ENCODE measurements at places on chromosomes 5 and 9.
A peak's percentile ranks its signal among the peaks of the same experiment; 100 is the strongest.

GRCh38 chr9:16135968-16136367, 583.1 kb downstream of the CCDC171 start:
- DNase-seq, result peak; percentile 47

DNA sequence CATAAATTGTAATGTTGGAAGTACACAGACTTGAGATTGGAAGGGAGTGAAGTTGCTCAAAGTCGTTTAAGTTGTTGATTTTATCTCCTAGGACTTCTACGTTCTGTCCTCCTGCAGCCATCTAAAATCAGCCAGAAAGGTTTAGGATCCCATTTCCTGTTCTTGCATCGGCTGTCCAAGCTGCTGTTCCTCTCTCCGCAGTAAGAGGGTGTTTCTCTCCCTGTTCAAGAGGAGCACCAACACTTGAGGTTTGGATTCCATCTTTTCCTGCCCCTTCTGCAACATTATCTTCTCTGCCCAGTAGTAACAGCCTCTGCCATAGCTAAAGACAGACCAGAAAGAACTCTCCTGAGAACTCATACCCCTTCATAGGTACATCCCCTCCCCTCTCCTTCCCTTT, 373.4 kb downstream of the GADD45G start:
- DNase-seq, result peak; percentile 31

DNA sequence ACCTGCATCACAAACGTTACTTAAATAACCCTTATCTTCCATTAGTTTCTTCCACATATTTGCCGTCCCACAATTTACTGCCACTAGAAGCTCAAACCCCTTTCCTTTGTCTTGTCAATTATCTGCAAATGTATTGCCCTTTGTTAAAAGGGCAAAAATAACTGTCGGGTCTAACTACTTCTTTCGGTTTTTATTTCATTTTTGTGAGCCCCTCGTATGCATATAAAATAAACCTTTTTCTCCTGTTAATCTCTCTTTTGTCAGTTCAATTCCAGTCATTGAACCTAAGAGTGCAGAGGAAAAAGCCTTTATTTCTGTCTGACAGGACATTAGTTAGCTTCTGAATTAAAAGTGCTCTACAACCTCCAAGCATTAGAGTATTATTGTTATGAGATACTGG, 45.5 kb downstream of the TMEM215 start:
- DNase-seq, result no peak

DNA sequence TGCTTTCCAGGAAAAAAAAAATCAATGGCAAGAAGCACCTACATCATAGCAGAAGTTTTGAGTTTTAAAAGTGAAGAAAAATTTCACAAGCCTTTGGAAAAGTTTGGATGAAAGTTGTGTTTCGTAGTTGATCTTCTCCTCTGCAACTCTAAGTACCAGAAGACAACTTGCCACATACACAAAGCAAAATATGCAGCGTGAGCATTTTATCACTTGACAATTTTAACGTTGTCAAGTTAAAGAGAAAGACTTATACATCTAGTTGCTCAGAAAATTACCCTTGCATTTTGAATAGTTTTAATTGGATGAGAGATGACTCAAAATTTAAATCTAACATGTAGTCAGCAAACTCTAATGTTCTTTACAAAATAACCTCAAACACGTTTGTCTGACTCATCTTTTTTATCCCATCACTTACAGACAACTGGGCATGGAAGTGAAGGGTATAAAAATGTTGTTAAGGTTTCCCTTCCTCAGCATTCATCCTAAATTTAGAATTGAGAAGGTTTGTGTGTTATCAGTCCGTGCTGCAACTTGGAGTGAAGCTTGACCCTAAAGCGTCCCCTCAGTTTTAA, 213.4 kb downstream of the MARCHF11 start:
- DNase-seq, result no peak

- DNase-seq, result peak; percentile 70
These were observed 1479.3 kb upstream of the CDH9 start for GRCh38 chr5:28517691-28518090.

GRCh38 chr5:111703662-111704061, 53.3 kb downstream of the NREP start:
- no peak for DNase-seq

DNA sequence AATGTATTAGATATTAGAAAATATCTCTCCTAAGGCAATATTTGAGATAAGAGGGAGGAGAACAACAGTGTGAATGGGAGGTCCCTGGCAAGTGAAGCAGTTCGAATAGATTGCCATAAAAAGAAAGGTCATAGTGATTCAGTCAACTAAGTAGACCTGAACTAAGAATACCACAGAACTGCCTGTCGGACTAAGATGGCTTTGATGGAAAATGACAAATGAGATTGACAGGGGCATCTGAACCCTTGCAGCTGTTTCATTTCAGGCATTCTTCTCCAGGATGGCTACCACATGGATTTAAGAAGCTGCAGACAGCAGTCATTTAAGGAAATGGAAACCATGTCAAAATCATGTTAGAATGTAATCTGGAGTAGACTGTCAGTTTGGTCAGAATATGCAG, 308.4 kb upstream of the MEF2C start:
- no peak for DNase-seq
